ENCODE measurements at places on chromosomes 16 and 17.
A peak's percentile ranks its signal among the peaks of the same experiment; 100 is the strongest.

- peak; percentile 74 for DNase-seq
These were observed 1.3 kb upstream of the SENP3 start for GRCh38 chr17:7560172-7561027.

DNA sequence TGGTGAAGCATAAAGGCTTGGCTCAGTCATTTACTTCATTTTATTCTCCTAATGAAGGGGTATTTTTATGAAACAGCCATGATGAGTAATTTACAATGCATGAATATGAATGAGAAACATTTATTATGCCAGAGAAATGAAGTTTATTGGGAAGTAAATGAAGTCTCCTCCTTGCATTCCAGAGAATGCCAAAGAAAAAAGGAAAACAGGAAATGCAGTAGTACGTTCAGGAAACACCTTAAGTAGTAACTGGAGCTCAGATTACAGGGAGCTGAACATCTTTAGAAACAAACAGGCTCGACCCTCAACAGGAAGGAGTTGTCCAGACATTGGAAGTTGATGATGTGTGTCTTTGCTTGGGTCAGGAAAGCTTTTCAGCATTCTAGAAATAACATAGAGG, 4.6 kb downstream of the KRT34 start:
- no peak for DNase-seq

DNA sequence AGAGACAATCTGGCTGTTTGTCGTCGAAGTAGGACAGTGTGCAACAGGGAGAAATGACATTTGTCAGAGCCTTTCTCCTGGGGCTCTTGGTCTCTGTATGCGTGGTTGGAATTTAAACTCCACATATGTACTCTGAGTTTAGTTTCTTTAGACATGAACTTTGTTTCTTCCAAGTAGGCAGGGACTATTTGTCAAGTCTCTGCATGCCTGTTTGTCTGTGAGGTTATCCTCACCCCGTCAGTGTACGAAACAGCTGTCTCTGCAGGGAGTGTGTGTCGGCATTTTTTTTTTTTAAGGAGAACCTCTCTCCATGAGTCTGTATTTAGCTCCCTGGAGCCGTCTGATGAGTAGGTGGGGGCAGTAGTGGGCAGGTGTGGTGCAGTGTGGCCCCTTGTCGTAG, 29.7 kb downstream of the NDEL1 start:
- no peak for DNase-seq

DNA sequence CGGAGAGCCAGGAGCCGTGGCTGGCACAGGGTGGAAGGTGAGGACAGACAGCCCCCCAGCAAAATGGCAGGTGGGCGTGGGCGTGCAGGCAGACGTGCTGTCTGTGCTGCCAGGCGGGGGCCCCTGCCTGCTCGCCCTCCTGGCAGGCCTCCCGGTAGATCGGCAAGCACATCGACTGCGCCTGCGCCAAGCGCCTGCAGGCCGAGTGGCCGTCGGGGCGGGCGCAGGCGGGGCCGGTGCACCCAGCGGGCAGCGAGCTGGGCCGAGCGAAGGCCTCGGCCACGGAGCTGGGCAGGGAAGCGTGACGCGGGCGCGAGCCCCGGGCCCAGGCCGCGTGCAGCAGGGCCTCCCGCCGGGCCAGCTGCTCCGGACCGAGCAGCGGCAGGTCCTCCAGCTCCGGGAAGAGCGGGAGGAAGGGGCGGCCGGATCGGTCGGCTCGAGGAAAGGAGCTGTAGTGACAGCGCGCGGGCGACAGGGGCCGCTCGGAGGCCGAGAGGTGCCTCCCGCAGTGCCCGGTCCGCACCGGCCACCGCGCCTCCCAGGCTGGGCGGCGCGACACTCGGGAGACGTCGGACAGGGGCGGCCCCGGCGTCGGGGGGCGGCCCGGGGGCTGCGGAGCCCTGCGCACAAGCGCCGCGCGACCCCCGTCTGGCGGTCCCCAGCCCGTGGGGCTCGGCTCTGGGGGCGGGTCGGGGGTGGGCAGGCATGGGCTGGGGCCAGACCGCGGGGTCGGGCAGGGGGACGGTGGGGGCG, 16.9 kb downstream of the GRIN2C start:
- DNase-seq, result no peak

GRCh38 chr17:50865060-50865867, 890 bp downstream of the TOB1 start:
- DNase-seq, result peak; percentile 78

DNA sequence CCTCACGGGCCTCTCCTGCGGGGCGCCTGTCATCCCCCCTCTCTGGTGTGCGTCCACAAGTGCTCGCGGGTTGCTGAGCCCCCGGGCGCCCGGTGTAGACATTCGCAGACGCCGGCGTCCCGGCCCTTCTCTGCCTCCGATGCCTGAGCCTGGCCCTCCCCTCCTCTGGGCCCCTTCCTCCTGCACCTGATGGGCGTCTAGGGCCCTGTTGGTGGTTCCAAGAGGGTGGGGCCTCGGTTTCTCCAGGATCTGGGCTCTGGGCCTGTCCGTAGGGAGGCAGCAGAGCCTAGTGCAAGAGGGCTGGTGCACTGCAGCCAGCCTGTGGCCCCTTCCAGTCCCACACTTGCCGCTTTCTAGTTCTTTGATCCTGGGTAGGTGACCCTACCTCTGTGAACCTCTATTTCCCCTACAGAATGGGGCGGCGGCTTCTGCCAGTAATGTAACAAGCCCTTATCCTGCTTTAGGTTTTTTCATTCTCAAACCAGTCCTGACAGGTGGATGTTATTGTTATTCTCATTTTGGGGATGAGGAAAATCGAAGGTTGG, 623 bp downstream of the E4F1 start:
- peak; percentile 48 for DNase-seq

- DNase-seq, result no peak
These were observed 153.2 kb upstream of the MON1B start for GRCh38 chr16:77037696-77038347.
